Activated CD8-positive, alpha-beta memory T cell treated with anti-CD3 and anti-CD28 coated beads for 1 hour (primary cell): ENCODE measurements at places on chromosomes 12 and 14.

- DNase-seq: no peak
Observed at GRCh38 chr12:106427917-106428316, 70.4 kb downstream of the POLR3B start.

- DNase-seq: no peak
Observed at GRCh38 chr12:8696442-8697090, 1.2 kb upstream of the RIMKLB start.

- no peak for DNase-seq
Observed at GRCh38 chr12:124457287-124458219, 109.9 kb downstream of the NCOR2 start.

DNA sequence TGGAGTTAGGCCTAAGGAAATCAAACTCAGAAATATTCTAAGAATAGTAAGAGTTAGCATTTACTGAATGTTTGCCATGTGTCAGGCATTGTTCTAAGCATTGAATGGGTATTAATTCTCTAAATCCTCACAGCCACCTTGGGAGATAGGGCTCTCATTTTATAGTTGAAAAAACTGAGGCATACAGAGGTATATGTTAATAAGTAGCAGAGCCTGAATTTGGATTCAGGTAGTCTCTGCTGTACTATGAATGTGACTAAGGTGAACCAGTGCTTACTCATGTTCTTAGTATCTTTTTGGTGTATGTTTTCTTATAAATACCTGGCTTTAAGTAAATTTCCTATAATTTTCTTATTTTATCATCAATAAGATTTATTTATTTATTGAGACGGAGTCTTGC is 8.1 kb downstream of the ARF6 start:
- DNase-seq: no peak

DNA sequence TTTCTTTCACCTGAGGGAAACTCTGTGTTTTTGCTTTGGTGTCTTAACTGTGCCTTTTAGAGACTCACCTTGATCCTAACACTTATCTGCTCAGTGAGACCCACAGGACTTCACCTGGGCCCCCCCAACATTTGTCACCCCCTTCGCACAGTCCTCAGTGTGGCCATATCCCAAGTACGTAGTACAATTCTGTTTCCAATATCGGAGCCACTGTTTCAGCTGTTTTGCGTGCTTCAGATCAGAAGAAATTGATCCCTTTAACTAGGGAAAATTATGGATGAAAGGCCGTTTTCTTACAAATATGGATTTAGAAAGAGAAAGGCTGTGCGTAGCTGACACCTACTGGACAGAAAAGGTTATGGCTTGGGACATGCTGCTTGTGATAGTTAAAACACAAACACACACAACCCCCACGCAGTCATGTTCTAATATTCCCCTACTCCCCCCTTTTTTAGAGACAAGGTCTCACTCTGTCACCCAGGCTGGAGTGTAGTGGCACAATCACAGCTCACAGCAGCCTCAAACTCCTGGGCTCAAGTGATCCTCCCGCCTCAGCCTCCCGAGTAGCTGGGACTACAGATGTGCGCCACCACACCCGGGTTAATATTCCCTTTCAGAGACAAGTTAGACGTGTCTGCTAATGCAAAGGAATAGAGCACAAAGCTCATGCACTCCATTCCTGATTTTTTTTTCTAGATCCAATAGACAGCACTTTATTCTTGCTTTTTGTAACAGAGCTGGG is 3.6 kb upstream of the SLC7A8 start:
- DNase-seq: no peak

DNA sequence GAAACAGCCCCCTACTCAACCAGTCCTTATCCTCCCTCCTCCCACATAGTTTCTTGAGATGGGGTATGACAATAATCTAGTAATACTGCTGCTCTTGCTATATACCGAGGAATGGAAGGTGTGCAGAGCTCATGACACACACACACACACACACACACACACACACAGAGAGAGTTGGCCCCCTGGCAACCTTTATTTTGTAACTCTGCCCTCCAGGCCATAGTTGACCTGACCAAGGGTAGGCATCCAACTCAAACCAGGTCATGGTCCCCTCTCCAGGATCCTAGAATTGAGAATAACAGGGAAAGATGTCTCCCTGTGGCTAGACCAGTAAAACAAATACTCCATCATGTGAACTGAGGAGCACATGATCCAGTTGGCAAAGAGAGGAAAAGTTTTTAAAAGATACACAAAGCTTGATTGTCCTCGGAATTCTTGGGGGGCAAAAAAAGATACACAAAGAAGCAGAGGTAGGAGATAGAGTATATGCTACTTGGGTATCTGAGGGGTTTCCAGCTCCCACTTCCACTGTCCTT is 11.3 kb downstream of the ERO1A start:
- DNase-seq: no peak

DNA sequence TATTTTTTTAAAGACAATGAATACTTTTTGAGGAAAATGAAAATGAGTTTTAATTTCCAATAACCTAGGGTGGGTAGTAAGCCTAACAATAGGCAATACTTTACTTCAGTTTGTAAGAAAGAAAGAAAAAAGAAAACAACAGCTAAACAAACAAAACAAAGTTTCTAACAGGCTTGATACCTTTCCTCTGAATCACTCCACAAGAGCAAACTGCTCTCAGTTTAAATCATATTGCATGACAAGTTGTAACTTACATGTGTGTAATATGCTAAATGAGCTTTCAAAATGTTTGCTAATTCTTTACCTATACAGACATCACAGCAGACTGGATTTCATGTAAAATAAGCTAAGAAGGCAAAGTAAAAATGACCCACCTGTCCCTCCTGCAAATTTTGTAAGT is 6.7 kb upstream of the LMO3 start:
- DNase-seq: no peak
